ENCODE measurements at places on chromosomes 16 and 17.

DNA sequence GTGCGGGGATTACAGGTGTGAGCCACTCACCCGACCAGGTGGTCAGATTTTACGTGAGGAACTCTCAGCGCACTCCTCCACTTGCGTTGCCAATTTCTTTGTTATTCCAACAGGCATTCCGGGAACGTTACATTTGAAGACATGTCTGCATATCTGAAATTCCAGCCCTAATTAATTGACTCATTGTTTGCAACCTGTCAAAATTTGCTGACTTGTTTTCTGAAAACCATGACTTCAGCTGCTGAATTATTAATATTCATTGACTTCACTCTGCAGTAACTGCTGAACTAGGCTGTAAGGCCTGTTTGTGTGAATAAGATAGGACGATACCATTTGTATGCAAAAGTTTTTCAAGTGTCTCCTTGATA, 16.6 kb downstream of the G6PC1 start:
- DNase-seq = peak; percentile 15

- DNase-seq = no peak
Measured at GRCh38 chr17:82927661-82928601, 88.1 kb upstream of the ZNF750 start.

- DNase-seq = no peak
Measured at GRCh38 chr16:12410837-12411490, 392.7 kb downstream of the CPPED1 start.

DNA sequence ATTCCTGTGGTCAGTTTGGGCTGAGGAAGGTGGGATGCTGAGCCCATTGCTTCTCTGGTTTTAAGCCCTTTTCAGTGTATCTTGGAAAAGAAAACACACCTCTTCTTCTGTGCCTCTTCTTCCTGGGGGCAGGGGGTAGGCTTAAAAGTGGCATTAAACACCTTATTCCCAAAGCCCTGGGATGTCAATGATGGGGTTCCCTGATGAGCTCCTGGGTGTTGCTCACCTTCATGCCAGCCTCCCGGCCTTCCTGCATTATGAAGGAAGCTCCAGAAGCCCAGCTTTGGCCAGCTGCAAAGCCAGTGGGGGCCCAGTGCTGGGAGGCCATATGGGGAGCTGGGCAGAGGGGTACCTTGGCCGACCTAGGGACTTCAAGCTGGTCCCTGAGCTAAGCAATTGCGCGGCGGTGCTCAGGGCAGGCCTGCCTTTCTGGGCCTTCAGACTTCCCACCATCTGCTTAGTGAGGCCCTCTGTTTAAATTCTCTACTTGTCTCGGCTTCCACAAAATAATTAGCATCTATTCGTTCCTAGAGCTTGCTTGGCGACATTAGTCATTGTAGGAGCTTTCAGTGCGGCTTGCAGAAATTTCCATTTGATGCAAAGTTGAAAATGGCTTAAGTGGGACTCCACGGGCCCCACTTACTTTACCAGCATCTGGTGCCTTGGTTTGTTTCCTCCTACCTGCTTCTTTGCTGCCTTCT, 121.7 kb upstream of the NLRP1 start:
- DNase-seq = no peak

- peak; percentile 65 for DNase-seq
Measured at GRCh38 chr17:21679256-21680146, 12.8 kb upstream of the KCNJ18 start.

GRCh38 chr17:11293480-11293879, 52.5 kb downstream of the SHISA6 start:
- DNase-seq = no peak

DNA sequence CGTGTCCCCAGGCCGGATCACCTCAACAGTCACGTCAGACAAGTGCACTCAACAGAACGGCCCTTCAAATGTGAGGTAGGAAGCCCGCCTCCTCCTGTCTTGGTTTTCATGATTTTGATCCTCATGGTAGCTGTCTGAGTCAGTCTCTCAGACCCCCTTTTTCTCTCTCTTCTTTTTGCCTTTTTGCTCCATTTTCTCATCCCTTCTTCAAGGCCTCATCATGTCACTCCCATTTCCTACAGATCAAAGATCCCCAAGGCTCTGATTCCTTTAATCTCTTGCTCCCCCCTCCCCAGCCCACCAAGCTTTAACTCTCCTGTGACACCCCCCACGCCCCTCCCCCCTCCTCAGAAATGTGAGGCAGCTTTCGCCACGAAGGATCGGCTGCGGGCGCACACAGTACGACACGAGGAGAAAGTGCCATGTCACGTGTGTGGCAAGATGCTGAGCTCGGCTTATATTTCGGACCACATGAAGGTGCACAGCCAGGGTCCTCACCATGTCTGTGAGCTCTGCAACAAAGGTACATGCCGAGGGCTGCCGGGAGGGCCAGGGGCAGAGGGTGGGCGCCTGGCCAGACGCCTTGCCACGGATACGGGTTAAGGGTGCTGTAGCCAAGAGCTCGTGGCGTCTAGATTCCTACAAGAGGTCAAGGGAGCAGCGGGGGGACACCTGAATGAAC, 2.0 kb downstream of the MAZ start:
- no peak for DNase-seq

GRCh38 chr17:7704601-7705268, at the start of gene EFNB3:
EFNB3 (plus strand) TSS chr17:7705202; CDS start chr17:7705599, 397 bp downstream.
- DNase-seq = peak; percentile 86

DNA sequence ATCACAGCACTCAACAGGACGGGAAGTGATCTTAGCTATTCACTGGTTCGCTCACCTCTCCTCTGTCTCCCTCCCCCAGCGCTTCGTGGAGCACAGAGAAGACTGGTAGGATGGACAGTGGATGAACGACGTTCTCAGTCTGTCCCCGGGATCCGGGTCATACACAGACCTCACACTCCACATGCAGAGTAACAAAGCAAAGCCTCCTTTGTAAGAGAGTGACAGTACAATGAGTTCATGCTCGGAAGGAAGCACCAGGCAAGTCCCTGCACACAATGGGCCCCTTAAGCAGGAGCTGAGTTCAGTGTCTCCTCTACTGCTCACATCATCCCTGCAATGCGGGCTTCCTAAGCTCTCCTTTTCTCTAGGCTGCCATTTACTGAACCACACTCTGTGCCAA, 356.9 kb downstream of the C16orf95 start:
- no peak for DNase-seq

DNA sequence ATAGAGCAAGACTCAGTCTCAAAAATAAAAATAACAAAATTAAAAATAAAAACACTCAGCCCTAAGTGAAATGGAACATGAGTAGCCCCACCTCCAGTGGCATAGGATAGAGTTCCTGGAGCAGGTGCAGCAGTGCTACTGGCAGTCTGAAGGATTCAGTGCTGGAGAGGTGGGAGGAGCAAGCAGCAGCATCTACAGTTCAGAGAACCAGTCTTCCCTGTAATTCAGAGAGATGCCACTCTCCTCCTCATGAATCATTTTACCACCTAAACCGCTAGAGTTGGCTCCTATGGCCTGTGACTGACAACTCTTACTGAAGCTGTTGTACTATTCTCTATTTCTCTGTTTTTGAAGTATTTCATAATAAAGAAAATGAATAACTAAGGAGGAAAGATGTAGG, 56.0 kb upstream of the SMURF2 start:
- DNase-seq = no peak

- no peak for DNase-seq
Measured at GRCh38 chr17:37413875-37414519, 7.3 kb downstream of the TADA2A start.

DNA sequence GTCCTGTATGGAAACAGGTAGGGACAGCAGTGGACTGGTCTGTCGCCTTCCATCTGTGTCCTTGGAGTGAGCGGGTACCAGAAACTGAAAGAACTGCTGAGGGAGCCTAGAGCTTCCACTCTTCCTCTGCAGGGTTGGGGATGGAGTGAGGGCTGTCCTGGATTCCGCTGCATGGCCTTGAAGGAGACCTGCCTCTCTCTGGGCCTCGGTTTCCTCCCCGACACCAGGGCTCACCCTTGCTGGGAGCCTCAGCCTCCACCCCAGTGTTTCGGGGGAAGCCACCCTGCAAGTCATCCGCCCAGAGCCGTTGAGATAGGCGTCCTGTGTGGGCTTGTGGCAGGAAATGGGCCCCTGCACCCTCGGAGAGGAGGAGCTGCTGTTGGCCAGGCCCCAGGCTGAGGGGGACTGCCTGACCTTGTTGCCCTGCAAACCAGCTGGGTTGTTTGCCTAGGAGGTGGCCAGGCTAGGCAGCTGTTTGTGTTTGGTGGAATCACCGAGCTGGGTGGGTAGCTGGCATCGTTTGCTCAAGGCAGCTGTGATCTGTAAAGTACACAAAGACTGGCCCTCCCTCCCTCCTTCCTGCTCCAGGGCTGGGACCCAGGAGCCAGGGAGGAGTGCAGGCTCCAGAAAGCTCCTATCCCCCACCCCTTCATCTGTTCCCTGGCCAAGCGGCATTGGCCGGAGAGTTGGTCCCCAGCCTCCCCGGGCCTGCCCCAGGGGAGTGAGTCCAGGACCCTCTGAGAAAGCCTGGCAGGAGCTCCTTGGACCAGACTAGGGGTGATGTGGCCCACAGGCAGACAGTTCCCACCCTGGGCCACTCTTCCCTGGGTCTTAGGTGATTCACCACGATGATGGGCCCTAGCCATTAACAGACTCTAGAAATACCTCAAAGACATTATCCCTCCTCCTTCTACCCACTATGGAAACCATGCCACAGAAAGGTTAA, 1.3 kb downstream of the RAB37 start:
- DNase-seq = no peak

DNA sequence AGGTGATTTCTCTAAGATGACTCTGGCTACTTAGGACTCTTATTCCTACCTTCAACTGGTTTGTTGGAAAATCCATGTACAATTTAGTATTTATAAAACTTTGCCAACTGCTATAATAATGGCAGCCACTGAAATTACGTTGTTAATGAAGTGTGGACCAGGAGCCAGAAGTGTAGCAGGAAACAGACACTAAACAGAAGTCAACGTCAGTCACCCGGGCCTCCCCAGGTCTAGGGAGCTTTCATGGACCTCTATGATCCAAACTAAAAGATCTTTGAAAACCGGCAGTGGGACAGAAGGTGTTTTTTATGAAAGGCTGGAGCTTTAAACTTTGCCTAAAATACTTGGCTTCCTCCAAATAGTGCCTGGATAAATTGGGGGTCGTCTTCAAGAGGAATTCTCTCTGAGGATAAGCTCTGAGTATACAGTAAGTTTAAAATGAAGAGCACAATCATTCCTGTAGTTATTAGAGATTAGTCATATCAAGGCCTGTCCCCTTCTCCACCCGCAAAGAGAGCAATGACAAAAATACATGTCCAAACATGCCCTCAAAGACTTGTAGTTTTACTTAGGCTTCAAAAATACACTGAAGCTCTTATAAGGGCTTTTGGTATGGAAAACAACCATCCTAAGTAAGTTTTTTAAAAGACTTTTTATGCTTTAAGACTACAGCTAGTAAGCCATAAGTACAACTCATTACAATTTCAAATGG, 34.6 kb downstream of the DCUN1D3 start:
- DNase-seq = no peak

- DNase-seq = no peak
Measured at GRCh38 chr17:63949576-63950250, 17.6 kb upstream of the CD79B start.

DNA sequence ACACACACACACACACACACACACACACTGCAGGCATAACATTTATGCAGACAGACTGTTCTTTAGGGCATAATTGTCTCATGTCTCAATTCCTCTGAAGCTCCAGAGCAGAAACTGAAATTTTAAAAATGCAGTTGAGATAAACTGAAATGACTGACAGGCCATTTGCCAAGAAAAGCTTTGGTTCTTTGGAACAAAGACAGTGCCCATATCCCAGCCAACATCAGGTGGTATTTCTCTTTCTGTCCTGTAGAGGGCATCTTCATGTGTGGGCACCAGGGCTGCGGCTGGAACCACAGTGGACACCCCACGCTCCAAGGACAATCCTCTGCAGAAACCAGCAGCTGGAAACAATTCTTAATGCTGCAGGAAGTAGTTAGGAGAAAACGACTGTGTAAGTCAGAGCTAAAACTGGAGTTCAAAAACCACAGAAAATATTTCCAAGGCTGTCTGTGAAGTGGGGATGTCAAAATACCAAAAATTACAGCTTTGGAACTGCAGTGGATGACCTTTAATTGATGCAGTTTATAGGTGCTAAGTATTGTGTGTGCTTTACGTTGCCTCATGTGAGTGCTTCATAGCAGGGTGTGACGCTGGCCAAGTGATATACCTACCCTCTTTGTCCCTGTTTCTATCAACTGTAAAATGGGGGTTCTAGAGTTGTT, 10.6 kb upstream of the MEFV start:
- peak; percentile 21 for DNase-seq

DNA sequence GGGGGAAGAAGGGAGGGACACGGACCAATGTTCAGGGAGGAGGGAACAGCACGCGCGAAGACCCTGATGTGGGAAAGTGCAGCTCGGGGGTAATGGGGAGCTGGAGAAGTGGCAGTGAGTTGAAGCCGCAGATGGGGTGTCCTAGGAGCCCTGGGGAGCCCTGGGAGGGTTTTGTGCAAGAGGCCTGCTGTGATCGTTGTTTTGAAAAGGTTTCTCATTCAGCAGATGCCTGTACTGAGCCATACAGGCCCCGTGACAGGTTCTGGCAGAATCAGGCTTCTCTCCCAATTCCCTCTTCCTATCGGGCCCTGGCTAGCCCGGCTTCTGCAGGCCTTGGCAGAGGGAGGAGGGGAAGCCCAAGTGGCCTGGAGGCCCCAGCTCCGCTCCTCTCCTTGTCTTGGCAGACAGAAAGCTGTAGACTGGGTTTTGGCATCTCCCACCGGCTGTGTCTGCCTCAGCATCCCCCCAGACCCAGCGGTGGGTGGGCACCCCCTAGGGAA, 38.4 kb upstream of the EMP2 start:
- no peak for DNase-seq

DNA sequence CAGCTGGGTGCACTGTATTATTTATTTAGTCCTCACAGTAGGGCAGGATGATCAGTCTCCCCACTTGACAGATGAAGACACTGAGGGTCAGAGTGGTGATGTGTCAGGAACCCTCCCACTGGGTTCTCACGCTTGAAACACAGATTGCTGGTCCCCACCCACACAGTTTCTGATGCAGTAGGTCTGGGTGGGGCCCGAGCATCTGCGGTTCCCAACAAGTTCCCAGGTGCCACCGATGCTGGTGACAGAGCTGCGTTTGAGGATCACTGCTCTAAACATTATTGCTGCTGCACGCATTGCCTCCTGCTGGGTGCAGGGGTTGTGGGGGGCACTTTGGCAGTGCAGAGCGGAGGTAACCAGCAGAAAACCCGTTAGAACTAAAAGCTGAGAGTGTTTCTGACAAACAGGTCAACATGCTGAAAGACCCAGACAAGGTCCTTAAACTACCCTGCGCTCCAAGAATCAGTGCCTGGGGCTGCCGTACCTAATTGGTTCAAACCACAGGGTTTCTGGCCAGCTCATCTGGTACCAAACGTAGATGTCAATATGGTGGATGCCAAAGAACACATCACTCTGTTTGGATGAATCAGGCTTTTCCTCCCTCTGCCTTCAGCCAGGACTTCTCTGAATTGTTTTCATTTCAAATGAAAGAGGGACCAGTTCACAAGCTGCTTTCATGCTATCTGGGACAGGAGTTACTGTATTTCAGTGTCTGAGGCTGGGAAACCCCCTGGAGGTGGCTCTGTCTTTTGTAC, 76.0 kb downstream of the ABCC1 start:
- peak; percentile 65 for DNase-seq

DNA sequence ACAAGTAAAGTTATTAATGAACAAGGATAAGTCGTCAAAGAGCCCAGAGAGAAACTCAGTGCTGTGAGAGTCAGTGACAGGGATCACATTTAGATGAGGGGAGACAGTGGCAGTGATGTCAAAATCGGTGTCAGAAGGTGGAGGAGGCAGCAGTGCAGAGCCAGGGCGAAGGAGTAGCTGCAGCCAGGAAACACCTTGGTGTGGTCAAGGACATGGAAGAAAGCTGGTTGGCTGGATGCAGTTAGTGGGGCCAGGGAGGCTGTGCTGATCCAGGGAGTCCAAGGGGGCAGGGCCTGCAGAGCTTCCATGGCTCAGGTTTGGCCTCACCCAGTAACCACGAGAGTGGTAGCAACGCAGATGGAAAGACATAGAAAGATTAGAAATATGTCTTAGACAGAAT, 50.7 kb upstream of the ADORA2B start:
- DNase-seq = no peak

Data from ELF-1 (cell line).